ENCODE measurements at places on chromosomes 3 and 15. TPM values are rescaled to one million over a fixed set of nuclear protein-coding genes. Genes with fewer than 3 reads are reported as not detected.

The SLC41A3 gene
- total RNA-seq = 52.3 TPM

The DAPK2 gene
- total RNA-seq = 10.0 TPM

DNA sequence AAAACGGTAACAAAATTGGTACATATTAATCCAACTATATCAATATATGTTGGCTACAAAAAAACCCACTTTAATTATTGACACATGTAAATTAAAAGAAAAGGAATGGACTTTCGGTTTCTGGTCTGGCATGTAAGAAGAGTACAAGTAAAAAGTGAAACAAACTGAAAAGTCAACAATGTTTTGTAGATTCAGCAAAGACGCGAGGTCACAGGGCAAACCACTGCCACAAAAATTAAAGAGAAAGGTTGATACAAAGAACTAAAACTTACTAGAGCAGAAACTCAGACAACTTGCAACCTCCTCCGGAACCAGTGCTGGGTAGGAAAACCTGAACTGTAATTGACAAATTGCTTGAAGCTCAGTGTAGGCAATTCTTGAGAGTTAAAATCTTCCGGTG is 110.6 kb upstream of the ARPP21 start:
- no peaks in the 10 kb centered on the region for H3K4me1 ChIP-seq
- no peak overlapping the region for H3K27ac ChIP-seq
- no peaks in the 10 kb centered on the region for H3K27me3 ChIP-seq
- H3K4me3 ChIP-seq = no peak overlapping the region

The CDHR4 gene
- total RNA-seq = 1.1 TPM

DNA sequence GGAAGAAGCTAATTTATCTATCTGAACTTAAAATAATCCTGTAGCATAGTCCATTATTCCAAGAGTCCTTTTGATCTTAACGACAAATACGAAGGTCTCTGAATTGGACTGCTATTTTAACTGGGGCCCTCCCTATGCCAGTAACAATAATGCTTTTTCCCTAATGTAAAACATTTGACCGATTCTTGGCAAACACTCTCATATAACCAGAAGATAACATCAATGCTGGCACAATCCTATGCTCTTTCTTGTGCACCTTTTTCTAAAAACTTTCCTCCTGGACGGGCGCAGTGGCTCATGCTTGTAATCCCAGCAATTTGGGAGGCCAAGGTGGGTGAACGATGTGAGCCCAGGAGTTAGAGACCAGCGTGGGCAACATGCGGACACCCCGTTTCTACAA is 3.9 kb downstream of the LRRFIP2 start:
- H3K27ac ChIP-seq = no peak overlapping the region
- no peaks in the 10 kb centered on the region for H3K27me3 ChIP-seq
- peaks cover 23% of the 10 kb centered on the region for H3K4me1 ChIP-seq
- H3K4me3 ChIP-seq = no peak overlapping the region
- DNase-seq = no peak

DNA sequence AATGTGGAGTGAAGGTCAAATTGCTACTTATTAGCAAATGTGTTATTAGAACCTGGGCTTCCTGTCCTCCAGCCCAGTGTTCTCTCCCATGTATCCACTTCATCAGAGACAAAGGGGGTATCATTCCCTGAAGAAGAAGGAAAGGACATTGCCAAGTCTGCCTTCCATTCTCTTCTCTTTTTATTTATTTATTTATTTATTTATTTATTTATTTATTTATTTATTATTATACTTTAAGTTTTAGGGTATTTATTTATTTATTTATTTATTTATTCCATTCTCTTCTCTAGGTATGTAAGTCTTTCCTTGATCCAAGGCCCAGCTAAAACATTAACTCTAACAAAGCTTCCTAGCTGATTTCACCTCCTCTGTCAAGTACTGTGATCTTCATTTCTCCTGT is 277.8 kb upstream of the DNAJC19 start:
- no peaks in the 10 kb centered on the region for H3K27me3 ChIP-seq
- H3K27ac ChIP-seq = no peak overlapping the region
- no peaks in the 10 kb centered on the region for H3K36me3 ChIP-seq
- no peak overlapping the region for H3K4me3 ChIP-seq
- DNase-seq = no peak

GRCh38 chr3:15384510-15385237 is 42.7 kb downstream of the METTL6 start:
- H3K4me3 ChIP-seq = no peak overlapping the region
- DNase-seq = no peak
- no peaks in the 10 kb centered on the region for H3K27me3 ChIP-seq
- H3K36me3 ChIP-seq = peaks cover 6% of the 10 kb centered on the region
- no peak overlapping the region for H3K27ac ChIP-seq
